ENCODE measurements at places on chromosomes 12 and 14.
A peak's percentile ranks its signal among the peaks of the same experiment; 100 is the strongest.

GRCh38 chr14:24093207-24093900, 757 bp upstream of the PCK2 start:
- DNase-seq = no peak

GRCh38 chr12:108933949-108934348, 54.1 kb downstream of the DAO start:
- DNase-seq = no peak

DNA sequence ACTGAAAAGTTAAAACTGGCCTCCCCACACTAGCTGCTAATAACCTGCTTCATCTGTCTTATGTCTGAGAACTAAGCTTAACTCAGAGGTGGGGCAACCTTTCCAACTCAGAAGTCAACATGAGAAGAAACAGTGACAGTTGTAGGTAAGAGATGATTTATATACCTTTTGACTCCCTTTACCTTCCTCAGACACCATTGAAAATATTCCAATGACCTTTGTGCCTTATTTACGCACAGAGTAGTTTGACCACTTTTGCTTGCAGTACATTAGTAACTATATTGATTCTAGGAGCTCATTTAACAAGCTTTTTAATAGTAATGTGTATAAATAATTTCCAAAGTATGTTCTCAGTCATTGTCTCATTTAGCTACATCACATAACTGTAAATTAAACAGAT, 77.6 kb downstream of the ALX1 start:
- no peak for DNase-seq

DNA sequence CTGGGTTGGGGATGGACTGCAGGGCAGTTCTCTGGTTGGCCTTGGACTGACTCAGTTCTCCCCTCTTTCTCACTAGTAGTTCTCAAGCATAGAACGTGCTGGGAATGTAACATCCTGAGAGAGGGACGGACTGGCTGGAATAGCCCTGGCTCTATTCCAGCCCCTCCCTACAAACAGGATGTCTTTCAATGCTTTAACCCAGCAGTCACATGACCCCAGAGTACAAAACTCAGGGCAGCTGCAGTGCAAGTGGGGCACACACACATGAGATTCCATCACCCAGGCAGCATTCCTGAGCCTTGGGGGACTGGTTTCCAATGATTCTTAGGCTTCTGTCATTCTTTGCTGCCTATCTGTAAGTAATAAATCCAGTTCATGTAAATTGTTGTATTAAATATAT, 1.6 kb upstream of the ACOT6 start:
- peak; percentile 13 for DNase-seq

- DNase-seq = no peak
Observed at GRCh38 chr12:69457433-69457832, 12.8 kb upstream of the FRS2 start.

- DNase-seq = no peak
Observed at GRCh38 chr14:22213120-22213519, 375.9 kb downstream of the DAD1 start.

Measured in HT1080 (cell line).